Stimulated activated CD4-positive, alpha-beta T cell treated with anti-CD3 and anti-CD28 coated beads, Interleukin-2, amount 100 ng/mL, for 24 hours (primary cell): ENCODE measurements at places on chromosomes 2 and 18.
A peak's percentile ranks its signal among the peaks of the same experiment; 100 is the strongest.

DNA sequence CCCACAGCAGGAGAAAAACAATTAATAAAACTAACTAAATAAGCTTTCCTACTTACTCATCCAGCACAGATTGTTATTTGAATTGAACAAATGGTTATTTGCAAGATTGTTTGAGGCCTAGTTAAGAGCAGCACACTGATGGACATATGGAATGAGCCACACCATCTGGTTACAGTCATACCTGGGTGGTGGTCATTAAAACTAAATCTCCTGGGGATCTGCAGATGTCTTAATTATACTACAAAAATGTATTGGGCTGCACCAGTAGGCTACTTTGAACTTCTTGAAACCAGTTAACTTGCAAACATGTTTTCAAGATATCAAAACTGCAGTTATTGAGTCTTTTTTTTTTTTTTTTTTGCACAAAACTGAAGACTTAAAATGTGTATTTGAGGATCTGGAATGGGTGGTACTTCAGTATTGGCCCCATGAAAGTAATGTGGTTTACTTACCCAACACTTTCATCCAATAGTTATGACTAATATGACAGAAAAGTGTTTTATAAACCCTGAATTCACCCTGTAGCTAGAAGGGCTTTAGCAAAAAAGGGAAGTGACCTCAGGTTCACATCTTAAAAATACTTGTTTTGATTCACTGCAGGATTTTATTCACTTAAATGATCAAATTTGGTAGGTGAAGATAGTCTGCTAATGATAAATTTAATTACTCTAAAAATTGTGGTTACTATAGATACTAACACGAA lies 10.8 kb downstream of the AGFG1 start:
- no peak for DNase-seq

DNA sequence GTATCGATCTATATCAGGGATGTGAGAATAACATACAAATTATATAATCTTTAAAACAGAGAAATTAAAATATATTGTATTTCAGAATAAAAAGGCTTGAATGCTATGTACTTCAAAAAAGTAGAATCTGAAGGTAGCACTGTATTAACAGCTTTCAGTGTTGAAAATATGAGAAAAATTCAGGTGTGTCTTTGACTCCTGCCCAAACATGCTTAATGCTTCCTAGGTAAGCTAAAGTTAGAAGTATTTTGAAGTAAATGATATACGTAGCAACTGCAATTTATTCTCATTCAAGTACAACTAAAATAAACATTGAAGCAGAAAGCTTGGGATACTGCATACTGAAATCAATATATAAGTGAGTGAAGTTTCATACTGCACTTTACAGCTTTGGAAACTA lies 1082.0 kb upstream of the ACVR2A start:
- DNase-seq, result no peak

DNA sequence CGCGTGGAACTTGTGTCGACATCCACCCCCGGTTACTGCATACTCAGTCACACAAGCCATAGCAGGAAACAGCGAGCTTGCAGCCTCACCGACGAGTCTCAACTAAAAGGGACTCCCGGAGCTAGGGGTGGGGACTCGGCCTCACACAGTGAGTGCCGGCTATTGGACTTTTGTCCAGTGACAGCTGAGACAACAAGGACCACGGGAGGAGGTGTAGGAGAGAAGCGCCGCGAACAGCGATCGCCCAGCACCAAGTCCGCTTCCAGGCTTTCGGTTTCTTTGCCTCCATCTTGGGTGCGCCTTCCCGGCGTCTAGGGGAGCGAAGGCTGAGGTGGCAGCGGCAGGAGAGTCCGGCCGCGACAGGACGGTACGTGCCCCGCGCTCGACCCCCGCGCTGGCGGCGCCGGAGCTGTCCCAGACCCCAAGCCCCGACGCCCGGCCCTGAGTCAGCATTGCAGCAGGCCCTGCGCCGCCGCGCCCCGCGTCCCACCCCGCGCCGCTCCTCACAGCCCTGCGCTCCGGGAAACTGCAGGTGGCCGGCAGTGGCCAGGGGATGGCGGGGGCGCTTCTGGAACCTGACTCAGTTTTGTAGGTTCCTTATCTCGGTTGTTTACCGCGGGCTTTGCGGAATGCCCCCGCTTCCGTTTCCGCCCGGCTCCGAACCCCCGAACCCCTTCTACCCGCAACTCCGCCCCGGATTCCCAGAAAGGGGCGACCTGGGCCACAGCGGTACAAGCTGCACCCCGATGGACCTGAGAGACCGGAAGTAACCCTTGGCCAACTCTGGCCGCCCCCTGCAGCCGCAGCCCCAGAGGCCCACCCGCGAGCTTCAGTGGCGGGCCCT lies at the start of gene CFLAR:
CFLAR (plus strand) TSS at position 50 of the 844 bp plus-strand sequence. CDS start 13,702 bp downstream, outside the sequence.
- DNase-seq, result peak; percentile 87

- DNase-seq, result peak; percentile 60
These were observed 16.2 kb downstream of the ATG16L1 start for GRCh38 chr2:233267516-233268245.

GRCh38 chr2:54604871-54605270 lies 118.6 kb upstream of the EML6 start:
- DNase-seq, result peak; percentile 41

DNA sequence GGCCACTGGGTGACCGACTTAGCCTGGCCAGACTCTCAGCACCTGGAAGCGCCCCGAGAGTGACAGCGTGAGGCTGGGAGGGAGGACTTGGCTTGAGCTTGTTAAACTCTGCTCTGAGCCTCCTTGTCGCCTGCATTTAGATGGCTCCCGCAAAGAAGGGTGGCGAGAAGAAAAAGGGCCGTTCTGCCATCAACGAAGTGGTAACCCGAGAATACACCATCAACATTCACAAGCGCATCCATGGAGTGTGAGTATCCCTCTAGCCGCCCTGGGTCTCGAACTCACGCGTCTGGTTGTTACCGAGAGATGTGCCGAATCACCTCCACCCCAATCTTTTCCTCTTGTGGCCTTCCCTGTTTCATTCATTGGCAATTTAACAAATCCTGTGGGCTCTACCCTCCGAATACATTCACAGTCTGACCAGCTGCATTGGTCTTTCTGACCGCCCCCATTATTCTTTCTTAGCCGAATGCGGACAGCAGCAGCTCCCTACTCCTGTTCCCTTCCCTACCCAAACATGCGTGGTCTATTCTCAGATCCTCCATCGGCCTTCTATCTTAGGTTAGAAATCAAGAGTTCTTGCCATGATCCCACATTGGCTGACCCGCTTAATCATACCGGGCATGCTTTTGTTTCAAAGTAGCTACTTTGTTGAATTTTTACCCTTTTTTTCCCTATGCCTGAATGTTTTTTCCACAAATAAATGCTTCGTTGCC lies 631 bp downstream of the RPL31 start:
- DNase-seq, result peak; percentile 44

GRCh38 chr18:66553824-66554223 lies 50.1 kb downstream of the CDH19 start:
- DNase-seq, result no peak

DNA sequence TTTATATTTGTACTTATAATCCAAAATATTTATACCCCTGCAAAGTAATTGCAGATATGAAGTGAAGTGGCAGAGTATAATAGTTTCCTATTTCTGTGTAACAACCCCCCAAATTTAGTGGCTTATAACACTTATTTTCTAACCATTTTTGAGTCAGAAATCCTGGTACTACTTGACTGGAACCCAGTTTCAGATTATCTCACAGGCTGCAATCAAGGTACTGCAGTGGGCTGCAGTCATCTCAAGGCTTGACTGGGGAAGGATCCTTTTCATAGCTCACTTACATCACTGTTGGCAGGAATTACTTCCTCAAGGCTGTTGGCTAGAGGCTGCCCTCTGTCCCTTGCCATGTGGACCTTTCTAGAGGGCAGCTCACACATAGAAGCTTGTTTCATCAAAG lies 558.2 kb upstream of the PKDCC start:
- no peak for DNase-seq
